Retina (tissue), 1 donor: ENCODE measurements at places on chromosomes 16 and 17.

DNA sequence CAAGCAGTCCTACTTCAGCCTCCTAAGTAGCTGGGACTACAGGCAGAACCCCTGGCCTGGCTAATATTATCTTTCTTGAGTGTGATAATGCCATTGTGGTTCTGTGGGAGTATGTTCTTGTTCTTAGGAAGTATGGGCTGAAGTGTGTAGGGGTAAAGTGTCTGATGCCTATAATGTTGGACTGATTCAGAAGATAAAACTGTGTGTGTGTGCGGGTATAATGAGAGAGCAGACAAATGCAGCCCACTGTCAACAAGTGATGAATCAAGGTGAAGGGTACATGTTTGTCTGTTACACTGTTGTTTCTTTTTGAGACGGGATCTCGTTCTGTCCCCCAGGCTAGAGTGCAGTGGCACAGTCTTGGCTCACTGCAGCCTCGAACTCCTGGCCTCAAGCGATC is 127.5 kb downstream of the CLEC16A start:
- DNase-seq = no peak

- no peak for DNase-seq
Observed at GRCh38 chr17:75685499-75685898, 18.4 kb downstream of the SAP30BP start.

GRCh38 chr17:7932483-7932891 is 481 bp downstream of the CNTROB start:
- no peak for DNase-seq

DNA sequence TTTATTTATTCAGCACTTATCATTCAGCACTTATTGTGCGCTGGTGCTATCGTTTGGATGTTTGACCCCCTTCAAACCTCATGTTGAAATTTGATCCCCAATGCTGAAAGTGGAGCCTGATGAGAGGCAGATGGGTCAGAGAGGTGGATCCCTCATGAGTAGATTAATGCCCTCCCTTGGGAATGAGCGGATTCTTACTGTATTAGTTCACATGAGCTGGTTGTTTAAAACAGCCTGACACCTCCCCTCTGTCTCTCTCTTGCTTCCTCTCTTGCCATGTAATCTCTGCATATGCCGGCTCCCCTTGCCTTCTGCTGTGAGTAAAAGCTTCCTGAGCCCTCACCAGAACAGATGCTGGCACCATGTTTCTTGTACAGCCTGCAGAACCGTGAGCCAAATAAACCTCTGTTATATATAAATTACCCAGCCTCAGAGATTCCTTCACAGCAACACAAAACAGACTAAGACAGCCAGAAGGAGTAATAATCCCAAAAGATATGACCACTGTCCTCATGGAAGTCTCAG is 111.1 kb downstream of the CACNG3 start:
- no peak for DNase-seq

- DNase-seq = no peak
Observed at GRCh38 chr17:83008526-83008925, 70.9 kb upstream of the METRNL start.
